Activated CD4-positive, alpha-beta T cell treated with anti-CD3 and anti-CD28 coated beads, Interleukin-2, amount 50 U/mL, for 4 hours (primary cell): ENCODE measurements at places on chromosomes 6 and 20.

DNA sequence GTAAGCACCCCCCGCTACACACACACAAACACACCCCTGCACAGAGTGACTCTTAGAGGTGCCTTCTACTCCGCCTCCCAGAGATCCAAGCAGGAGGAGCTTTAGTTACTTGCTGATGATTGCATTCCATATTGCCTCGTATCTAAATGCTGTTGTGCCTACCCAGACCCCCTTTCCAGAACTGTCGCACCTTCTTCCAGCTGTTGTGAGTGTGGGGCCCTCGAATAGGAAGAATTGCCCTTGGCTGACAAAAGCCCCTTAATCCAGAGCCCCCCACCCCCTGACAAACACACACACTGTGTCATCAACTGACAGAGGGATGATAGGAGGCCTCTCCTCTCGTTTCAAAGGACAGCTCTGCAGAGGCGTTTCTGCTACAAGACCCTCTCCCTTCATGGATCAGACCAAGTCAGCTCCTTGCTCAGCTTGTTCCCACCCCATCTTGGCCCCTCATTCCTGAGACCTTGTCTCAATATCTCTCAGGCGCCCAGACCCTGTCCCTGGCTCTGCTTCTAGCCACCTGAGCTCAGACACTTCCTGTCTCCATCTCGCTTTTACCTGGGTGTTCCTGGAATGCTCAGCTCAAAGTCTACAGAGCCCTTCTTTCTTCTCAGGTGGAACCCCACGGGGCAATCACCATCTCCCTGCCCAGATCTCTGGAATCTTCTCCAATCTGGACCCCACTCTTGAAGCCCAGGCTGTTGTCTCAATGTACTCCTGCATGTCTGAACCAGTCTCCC, 4.0 kb upstream of the VSX1 start:
- no peak for DNase-seq

DNA sequence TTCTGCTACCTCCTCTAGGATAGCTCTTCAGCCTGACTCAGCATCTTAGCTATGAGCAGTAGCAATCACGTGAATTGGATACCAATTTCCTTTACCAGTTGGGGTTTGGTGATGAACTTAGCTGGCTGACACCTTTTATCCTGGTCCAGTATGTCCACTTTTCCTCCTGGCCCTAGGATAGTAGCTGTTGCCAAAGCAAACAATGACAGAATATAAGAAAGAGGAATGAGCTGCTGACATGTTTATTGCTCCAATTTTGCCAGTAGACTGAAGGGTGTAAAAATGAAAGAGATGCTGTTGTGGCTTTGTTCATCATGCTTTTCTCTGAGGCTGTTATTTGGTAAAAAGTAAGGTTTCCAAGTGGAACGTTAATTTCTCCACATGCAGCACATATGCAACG, 168.3 kb upstream of the JAG1 start:
- DNase-seq: no peak

- no peak for DNase-seq
Measured at GRCh38 chr6:35435074-35435837, 16.9 kb upstream of the FANCE start.

- DNase-seq: no peak
Measured at GRCh38 chr6:168244961-168245551, 74.5 kb downstream of the DACT2 start.

GRCh38 chr6:151285122-151285521, 45.4 kb downstream of the AKAP12 start:
- DNase-seq: no peak

GRCh38 chr6:36844232-36845170, 5.3 kb upstream of the CPNE5 start:
- DNase-seq: no peak

- DNase-seq: no peak
Measured at GRCh38 chr20:42678895-42679294, 510.8 kb downstream of the PTPRT start.

GRCh38 chr20:61733891-61734732, 331.6 kb downstream of the TAF4 start:
- no peak for DNase-seq

DNA sequence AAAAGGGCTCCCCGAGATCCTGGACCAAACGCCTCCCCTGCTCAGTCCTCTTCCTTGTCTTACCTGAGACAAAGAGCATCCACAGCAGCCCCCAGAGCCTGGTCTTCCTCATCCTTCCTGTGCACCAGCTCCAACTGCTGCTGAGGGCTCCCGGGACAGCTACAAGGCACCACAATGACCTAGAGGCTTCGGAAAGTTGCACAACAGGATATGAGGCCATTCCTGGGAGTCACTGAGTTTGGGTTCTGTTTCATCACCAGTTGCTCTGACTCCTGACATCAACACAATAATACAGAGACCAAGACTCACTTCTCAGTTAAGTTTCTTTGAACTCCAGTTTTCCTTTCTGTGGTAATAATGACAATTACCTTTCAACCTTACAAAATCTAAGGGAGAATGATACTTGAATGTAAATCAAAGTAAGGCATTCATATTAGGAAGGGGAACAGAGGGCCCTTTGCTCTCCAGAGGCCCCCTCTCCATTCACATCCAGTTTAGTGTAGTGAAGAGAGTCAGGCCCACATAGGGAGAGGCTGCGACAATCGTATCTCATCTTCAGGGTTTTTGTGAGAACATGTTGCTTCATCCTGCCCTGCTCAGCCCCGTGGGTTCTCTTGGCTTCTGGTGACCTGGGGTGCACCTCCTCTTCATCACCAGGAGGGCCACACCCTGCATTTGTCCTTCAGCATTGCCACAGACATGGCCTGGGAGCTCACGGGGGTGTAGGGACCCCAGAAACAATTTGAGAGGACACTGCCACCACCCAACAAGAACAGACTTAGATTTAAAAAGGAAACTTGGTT, at the start of gene TREM1:
TREM1 (minus strand) TSS at position 139 of the 803 bp plus-strand sequence; CDS start at position 112, 27 bp downstream.
- DNase-seq: no peak

DNA sequence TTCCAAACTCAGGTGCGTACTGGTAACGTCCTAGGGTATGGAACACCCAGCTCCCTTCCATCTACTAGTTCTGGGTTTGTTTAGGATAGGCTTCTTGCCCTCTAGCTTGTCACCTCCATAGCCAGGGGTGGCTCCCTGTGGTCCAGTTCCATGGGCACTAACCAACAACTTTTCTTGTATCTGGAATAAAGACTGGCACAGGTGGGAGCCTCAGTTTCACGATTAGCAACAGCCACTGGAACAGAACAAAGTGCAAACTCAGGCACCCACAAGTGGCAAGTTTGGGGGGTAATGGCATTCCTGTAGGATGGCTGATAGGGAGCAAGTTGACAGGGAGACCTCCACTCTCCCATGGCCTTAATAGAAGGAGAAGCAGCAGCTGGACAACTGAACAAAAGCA, 5.6 kb upstream of the APMAP start:
- DNase-seq: no peak

DNA sequence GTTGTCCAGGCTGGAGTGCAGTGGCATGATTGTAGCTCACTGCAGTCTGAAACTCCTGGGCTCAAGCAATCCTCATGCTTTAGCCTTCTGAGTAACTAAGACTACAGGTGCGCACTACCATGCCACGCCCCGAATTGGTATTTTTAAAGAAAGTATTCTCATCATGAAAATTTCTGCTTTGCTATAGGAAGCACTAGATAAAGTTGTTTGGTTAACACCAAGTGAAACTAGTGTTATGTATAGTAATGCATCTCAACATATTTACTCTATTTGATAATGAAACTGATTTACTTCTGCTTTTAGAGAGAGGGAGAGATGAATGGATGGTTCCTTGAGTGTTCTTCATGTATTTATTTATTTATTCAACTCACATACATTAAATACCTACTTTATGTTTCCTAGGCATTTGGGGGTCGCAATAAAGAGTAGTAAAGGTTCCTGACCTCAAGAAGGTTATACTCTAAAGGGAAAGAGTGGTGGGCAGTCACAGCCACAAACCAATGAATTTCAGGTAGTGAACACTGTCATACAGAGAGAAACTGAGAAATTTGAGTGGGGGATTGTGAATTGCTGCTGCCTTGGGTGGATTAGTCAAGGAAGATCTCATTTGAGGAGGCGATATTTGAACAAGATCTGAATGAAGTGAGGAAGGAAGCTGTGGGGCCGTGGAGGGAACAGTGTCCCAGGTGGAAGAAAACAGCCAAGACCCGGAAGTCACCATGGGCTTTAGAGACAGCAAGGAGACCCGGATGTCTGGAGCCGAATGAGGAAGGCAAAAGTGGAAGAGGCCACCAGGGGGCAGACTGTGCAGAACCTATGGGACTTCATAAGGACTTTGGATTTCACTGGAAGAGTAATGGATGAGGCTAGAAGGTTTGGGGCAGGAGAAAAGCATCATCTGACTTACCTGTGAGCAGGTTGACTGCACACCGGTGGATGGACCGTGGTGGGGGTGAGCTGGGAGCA, 185.6 kb downstream of the TSHZ2 start:
- peak; percentile 19 for DNase-seq

DNA sequence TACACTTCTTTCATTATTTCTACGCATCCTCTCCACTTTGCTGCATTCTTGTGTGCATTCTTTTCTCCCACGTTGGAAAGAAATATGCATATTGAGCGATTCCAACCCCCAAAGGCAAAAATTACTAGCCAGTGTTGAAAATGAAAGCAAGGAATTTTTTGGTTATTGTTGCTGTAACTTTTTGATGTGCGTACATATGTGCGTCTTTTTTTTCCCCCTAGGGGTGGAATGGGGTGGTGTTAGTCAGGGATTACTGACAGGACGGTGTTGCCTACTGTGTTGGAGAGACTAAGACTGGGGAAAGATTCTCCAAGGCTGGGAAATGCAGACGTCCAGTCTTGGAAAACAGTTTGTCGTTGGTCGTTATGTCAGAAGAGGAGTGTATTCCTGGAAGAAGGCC, 44.2 kb upstream of the ESR1 start:
- DNase-seq: no peak
